ENCODE measurements at places on chromosomes 6 and 20. TPM values are rescaled to one million over a fixed set of nuclear protein-coding genes. Genes with fewer than 3 reads are reported as not detected.

DNA sequence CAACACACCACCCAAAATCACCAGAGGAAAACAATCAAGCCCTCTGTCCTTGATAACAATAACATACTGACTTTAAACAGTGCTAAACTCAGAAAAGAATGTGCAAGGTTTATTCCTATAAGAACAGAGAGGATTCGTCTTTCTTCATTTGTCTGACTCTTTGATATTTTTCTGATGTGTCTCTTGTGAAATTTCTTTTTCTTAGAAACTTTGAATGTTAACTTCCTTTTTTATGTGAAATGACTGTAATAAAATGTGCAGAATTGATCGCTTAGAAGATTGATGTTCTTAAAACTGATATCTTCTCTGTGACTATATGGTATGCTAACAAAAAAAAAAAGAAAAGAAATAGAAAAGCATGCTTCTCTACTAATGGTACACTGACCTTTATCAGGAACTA is 947.4 kb upstream of the CITED2 start:
- no peak for DNase-seq

The FOXQ1 gene
- not detected for total RNA-seq

The HRH3 gene
- not detected for total RNA-seq

DNA sequence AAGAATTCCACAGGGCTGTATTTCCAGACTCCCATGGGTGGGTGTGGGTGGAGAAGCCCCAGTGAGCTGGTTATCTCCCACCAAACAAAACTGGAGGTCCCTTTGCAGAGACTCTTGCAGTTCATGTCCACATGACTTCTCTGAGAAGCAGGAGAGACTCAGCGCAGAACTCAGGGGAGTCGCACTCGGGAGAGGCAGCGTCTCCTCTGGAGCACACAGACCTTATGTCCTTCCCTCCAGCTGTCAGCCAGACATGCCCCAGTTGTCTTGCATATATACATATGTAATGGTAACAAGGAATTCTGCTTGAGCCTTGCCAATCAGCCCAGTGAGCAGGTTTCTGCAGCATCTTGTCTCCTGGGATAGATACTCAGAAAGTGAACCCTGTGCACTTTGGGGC is 23.8 kb downstream of the MYT1 start:
- no peak for DNase-seq

The SLC44A4 gene
- not detected for total RNA-seq

The FOXA2 gene
- not detected for total RNA-seq

- no peak for DNase-seq
Measured at GRCh38 chr6:29099190-29099589, at the start of gene OR2J1. Gene OR2J1, plus strand, starts transcription at chr6:29099490. Its CDS starts 1,453 bp downstream, at chr6:29100943.

DNA sequence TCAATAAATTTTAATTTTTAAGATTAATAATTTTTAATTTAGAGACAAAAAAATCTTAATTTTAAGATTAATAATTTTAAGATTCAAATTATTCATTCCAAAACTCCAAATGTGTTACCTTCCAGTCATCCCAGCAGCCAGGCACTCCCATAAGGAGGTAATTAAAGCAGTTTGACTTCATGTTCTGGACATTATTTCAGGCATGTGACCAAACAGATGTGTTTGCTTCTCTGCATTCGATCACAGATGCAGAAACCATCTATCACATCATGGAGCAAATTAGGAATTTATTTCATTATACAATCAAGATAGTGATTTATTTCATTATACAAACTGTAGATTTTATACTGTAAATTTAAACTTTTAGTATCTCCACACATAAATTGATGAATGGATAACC is 150.3 kb downstream of the AKAP7 start:
- no peak for DNase-seq

The CCDC167 gene
- 26.1 TPM for total RNA-seq

DNA sequence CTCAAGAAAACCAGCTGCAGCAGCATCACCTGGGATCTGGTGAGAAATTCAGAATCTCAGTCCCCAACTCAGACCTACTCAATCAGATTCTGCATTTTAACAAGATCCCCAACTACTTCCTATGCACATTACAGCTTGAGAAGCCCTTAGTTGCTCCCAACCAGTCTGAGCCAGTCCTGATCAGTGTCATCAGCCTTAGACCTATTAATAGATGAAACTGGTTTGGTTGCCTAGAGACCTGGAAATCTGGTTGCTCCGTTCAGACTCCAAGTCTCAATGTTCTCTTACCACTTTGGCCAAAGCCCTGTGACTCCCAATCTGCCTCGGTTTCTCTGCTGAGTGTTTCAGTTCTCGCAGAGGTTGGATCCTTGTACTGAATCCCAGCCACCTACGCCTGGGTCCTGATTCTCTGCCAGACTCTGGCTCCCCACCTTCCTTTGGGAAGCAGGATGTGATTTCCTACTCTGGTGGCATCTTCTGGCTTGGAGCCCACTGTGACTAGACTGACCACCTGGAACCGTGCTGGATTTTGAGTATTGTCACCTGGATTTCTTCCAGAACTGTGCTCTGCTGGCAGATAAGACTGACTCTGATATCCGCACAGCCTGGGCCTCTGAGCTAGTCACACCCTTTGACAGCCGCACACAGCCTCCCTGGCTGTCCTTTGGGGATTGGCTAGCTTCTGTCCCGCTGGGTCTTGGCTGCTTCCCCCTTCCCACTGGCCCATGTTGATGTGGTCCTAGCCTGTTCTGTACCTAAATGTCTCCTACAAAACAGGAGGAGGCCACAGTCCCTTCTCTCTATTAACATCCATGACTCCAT is 20.3 kb upstream of the ATXN1 start:
- no peak for DNase-seq

DNA sequence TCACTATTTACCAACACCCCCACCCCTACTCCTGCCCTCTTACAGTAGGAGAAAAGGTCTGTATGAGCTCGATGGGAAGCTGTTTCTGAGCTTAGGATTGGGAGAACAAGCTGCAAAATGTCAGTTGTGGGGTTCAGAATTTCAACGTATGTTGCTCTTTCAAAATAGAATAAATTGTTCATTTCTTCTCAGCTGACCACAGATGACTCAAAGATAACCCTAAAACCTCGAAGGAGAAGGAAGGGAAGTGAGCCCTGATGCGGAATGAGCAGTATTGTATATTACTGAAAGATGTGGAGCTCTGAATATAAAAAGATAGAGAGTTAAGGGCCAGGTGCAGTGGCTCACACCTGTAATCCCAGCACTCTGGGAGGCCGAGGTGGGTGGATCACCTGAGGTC is 35.9 kb upstream of the MYLIP start:
- no peak for DNase-seq

DNA sequence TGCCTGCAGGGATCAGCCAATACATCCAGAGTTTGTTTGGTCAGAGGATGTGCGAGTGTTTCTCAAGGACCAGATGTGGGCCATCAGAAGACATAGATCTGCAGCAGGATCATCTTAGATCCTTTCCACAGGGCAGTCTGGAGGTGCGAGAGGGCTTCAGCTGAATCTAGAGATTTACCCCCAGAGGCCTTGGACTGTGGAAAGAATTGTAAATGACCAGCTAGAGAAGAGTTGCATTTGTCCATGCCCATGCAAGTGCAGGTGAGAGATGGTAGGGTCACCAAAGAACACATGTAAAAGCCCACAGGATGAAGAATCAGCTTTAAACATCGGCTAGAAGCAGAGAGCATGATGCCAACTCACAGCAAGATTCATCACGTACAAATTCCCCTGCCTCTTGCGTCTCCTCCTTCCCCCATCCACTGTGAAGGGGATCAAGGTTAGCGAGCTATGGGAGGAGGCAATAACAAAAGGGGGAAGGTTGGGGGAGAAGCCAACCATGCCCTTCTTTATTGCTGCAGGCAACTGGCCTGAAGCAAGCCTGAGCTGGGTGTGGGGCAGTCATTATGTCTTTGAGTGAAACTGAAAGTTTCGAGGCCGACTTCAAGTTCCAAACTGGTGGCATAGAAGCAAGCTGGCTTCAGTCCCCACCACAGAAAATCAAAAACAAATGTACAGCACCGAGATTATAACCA is 83.5 kb downstream of the SCML4 start:
- DNase-seq: no peak

DNA sequence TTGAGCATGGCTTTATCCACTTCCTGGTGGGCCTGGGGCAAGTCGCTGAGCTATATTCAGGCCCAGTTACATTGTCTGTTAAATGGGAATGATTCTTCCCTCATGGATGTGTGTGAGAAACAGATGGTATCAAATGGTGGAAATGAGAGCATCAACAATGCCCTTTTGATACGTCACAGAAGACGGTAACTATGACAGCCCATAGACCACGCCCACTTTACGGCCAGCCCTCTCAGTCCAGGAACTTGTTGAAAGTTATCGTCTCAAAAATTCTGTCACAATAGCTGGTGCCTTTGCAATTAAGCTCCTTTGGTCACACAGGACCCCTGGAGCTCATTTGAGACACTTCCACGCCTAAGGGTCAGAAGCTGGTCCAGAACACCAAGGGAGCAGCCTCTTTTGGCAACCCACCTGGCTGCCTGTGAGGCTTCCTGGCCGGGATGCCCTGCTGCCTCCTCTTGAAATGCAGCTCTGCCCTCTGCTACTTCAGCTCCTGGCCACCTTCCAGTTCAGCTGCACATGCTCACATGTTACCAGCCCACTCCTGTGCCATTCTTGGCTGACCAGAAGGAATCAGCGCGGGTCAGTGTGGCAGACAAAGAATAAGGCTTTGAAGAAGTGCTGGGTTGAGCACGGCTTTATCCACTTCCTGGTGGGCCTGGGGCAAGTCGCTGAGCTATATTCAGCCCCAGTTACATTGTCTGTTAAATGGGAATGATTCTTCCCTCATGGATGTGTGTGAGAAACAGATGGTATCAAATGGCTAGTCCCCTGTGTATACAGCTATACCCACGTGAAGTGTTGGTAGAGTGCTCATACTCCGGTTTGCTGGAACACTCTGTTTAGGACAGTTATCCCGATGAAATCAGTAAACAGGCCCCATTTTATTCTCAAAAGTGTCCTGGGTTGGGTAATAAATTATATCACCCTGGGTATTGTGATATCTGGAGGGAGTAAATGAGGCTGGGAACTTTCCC is 199.2 kb upstream of the SUPT3H start:
- no peak for DNase-seq

DNA sequence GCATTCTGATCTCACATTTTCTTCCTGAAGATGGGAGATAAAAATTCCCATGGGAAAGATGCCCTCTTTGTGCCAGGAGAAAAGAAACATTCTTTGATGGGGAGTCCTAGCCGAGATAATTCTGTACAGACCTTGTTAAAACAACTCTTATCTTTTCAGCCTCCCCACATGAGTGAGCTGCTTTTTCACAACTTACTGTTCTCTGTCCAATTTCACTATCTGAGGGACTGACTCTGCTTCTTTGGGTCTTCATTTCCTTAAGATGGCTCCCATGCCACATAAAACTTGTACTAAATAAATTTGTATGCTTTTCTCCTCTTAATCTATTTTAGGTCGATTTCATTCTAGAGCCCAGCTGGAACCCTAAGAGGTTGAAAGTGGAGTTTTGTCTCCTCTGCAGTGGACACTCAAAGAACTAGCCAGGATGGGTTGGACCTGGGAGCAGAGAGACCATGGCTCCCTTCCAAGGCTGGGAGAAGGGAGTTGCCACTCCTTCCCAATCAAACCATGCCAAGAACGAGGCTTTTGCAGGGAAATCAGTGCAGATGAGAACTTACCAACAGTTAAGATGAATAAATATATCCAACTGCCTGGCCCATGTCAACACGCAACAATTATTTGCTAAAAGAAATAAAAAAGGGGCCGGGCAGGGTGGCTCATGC is 285.8 kb upstream of the SULF2 start:
- no peak for DNase-seq

The AKAP7 gene
- 11.6 TPM for total RNA-seq

DNA sequence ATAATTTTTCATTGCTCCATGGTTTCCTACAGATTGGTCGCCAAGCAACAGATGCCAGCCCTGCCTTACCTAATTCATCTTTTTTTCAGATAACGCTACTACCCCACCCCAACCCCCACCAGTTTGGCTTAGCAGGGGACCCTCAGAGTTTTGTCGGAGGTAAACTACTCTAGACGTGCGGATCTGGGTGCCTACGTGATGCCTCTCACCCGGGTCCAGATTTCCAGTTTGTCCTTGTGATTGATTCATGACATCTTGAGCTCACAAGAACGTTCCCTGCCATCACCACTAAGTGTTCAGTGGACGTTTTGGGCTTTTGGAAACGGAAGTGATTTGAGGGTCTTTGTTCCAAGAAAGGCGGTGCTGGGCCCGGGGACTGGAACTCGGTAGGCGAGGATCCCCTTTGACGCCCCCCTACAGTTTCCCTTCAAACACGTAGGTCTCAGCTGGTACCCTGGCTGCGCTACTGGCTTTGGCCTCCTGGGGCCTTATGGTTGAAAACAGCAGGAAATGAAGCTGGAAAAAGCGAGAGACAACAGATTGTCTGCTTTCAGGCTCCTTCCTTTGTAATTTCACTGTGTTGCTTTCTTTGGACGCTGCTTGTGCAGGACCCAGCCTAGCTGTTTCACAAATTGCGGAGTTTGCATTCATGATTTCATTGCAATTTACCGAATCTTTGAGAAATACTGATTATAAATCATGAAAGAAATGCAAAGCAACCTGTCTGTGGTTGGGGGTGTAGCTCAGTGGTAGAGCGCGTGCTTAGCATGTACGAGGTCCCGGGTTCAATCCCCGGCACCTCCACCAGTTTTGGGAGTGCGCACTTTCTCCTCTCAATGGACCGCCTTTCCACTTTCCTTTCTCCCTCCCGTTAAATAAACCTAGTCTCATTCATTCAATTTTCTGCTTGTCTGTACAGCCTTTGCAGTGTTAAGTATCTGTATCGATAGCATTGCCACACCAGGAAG is 81.0 kb downstream of the GPX5 start:
- no peak for DNase-seq

- DNase-seq: no peak
Measured at GRCh38 chr20:11652128-11652527, 265.6 kb upstream of the BTBD3 start.

- DNase-seq: no peak
Measured at GRCh38 chr6:91483415-91484105, 896.7 kb upstream of the MAP3K7 start.

The DACT2 gene
- total RNA-seq: 2.0 TPM

The OSBPL2 gene
- total RNA-seq: 27.2 TPM

The SLC26A8 gene
- not detected for total RNA-seq

The PET117 gene
- total RNA-seq: 9.6 TPM

The HUS1B gene
- total RNA-seq: 0.47 TPM

GRCh38 chr6:31822036-31822821 is 5.3 kb upstream of the HSPA1B start:
- DNase-seq: peak; percentile 95

- DNase-seq: no peak
Measured at GRCh38 chr6:138229072-138229471, 10.8 kb upstream of the PBOV1 start.

- no peak for DNase-seq
Measured at GRCh38 chr6:156943166-156943565, 166.0 kb downstream of the ARID1B start.

DNA sequence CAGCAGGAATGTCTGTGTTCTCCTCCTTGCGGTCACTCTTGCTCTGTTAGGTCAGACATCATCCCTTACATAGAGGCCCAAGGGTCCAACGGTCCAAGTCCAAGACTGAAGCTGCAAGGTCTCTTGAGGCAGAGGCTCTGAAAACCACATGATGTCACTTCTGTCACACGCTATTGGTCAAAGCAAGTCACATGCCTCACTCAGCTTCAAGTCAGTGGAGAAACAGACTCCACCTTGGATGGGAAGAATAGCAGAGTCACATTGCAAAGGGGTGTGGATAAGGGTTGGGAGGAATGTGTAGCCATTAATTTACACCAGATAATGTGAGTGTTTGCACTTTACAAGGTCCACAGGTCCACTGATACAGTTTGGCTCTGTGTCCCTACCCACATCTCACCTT is 17.5 kb downstream of the SLC52A3 start:
- DNase-seq: no peak

- no peak for DNase-seq
Measured at GRCh38 chr20:709423-709822, 33.8 kb upstream of the SCRT2 start.

- no peak for DNase-seq
Measured at GRCh38 chr6:108406943-108407342, 112.1 kb downstream of the AFG1L start.
